NCI-H1694 (cell line): ENCODE measurements at places on chromosomes 1 and 21.

GRCh38 chr1:59180735-59181134 lies 116.2 kb upstream of the FGGY start:
- no peak for DNase-seq

DNA sequence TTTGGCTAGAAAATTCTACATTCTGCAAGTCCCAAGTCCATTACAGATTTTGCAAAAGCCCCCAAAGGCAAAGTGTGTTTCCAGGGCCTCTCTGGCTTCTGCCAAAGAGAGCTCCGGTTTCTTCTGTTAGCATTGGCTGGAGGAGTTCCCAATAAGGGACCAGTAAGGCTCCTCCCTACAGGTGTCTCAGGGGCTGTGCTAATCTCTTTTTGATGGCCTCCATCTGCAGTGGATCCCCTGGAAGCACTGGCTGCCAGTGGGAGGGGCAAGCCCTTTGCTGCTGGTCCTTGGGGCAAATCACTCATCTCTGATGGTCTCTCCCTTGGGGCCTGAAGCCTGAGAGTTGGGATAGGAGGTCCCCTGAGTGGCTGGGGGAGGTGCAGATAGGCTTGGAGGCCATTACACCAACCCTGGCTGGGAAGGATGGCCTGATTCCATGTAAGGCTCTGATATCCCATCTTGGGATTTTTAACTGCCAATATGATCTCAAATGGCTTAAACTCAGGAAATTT lies 89.1 kb upstream of the USP24 start:
- no peak for DNase-seq

- DNase-seq = no peak
Measured at GRCh38 chr1:109134423-109134822, 20.5 kb downstream of the ELAPOR1 start.

GRCh38 chr1:213649373-213649772 lies 338.4 kb upstream of the PROX1 start:
- DNase-seq = no peak

DNA sequence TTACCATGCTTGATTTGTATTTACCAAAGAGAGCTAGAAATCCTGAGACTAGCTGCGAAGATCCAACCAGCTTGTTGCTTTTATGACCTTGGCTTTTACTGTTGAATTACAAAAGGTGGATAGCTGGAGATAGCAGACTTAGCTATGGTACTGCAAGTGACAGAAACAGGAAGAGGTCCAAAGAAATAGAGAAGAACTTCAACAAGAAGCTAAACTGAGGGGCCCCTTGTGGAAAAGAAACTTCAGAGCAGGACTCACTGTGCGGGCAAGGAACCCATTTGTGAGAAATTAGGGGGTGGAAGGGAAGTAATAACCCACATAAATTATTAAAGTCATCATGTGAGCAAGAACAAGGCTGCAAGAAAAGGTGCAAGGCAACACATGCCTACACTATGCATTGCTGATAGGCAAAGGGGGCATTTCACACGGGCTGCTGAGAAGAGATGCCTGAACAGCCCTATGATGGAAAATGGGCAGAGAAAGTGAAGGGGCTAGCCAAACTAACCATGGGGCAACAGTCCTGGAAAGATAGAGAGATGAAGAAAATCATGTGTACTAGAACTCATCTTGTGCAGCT lies 116.6 kb upstream of the PRDX6 start:
- no peak for DNase-seq

GRCh38 chr1:75785320-75785982 lies 605 bp upstream of the RABGGTB start:
- no peak for DNase-seq

GRCh38 chr1:158084336-158084735 lies 90.9 kb downstream of the KIRREL1 start:
- DNase-seq = no peak

DNA sequence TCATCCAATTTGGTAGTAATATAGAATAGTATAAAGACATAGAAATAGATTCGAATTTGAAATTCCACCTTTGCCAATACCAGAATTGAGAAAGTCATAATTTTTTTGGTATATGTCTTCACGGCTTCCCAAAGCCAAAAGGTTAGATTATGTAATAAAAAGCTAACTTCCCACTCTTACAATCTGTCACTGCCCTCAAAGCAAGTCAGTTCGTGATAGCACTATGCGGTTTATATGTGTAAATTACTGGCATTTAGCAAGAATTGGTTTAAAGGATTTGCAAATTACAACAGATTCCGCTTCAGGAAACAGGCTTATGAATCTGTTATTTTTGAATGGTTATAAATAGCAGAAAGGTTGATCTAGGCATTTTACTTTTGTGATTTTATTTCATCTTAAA lies 679.4 kb upstream of the ADGRL2 start:
- DNase-seq = no peak

- no peak for DNase-seq
Measured at GRCh38 chr1:201707656-201708055, 121.3 kb upstream of the IPO9 start.

GRCh38 chr21:30234643-30235042 lies 18.7 kb upstream of the CLDN8 start:
- no peak for DNase-seq

- DNase-seq = no peak
Measured at GRCh38 chr1:26785611-26786436, 1.9 kb upstream of the PIGV start.

DNA sequence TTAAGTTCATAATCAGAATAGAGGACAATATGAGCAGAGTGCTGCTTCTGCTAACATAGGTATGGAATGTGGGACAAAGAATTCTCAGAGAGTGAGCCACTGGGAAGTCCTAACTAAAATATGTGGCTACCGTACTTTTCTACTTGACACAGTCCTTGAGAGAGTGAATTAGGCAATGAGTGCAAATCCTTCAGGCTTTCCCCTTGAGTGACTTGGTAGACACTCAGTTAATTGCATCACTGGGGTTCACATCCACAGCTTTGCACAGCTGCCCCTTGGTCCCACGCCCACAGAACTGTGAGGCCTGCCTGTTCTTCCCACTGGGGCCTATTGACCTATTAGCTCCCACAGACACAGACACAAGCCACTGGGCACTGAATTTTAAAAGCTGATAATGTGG lies 40.5 kb upstream of the PAXBP1 start:
- DNase-seq = no peak

DNA sequence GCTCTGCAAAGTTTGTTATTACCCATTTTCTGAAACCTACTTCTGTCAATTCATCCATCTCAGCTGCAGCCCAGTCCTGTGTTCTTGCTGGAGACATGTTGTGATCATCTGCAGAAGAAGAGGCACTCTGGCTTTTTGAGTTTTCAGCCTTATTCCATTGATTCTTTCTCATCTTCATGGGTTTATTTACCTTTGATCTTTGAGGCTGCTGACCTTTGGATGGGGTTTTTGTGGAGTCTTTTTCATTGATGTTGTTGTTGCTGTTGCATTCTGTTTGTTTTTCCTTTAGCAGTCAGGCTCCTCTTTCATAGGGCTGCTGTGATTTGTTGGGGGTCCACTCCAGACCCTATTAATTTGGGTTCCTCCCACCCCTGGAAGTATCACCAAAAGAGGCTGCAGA lies 164.3 kb downstream of the FCRL5 start:
- no peak for DNase-seq

GRCh38 chr21:31977816-31978215 lies 105.0 kb downstream of the HUNK start:
- DNase-seq = no peak

- DNase-seq = no peak
Measured at GRCh38 chr1:17907999-17908398, 152.9 kb downstream of the ACTL8 start.

- DNase-seq = no peak
Measured at GRCh38 chr1:107051266-107051665, 5.2 kb upstream of the PRMT6 start.

DNA sequence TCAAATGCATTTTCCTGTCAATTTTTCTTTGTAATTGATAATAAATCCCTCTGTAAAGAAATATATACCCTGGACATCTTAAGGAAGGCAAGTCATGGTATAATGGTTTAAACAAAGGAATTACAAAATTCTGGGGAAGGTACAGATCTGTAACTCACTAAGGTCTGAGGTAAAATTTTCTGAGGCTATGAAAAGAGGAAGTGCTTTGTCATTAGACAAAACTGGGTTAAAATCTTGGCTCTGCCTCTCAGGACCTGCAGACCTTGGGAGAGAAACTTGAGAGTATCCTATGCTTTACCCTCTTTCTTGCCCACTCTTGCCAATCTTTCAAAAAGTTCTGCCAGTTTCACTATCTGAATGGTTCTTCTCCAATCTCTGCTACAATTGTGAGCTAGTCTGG lies 26.8 kb upstream of the BEND5 start:
- no peak for DNase-seq

- DNase-seq = no peak
Measured at GRCh38 chr1:198019126-198019525, 102.0 kb downstream of the LHX9 start.

GRCh38 chr1:212612041-212612961 lies 3.7 kb downstream of the ATF3 start:
- DNase-seq = no peak

DNA sequence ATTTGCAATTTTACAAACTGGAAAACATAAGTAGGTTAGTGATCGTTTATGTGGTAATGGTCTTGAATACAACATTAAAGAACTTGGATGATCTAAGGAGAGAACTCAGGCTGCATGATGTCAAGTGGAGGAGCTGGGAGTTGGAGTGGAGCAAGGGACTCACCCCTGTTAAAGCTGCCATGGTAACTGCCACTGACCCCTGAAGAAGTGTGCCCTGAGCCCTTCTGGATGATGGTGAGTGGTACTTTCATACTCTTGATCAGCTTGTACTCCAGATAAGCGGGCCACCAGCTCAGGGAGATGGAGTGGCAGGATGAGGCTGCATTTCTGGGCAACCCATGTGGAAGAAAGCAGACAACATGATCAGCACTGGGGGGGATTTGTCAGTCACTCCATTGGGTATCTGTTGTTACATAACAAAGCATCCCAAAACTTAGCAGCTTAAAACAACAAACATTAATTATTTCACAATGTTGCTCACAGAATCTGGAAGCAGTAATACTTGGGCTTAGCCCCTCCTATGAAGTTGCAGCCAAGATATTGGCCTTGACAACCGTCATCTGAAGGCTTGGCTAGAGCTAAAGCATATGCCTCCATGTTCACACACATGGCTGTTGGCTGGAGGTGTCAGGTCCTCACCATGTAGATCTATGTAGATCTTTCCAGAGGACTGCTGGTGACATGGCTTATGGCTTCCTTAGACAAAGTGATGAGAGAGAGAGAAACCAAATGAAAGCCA lies 213.8 kb downstream of the DUSP10 start:
- no peak for DNase-seq

GRCh38 chr1:36607263-36607651 lies 124.5 kb upstream of the CSF3R start:
- no peak for DNase-seq

- DNase-seq = no peak
Measured at GRCh38 chr1:41344708-41345159, 16.5 kb upstream of the FOXO6 start.

GRCh38 chr1:211891708-211892107 lies 61.1 kb upstream of the LPGAT1 start:
- DNase-seq = no peak

DNA sequence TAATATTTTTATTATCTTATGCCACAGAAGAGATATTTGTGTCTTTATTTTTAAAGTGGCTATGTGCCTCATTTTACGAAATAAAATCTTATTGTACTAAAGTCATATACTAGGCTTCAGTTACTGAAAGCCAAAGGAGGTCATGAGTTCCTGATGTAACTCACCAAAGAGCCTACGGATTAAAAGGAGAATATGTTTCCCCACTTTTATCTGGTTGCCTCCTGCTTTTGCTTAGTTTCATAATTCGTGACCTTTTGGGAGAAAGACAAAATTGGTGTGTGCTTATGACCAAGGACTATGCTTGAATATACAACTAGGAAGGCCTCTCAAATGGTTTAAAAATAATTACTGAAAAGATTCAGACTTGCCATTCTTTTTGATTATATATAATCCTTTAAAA lies 18.2 kb upstream of the AHCTF1 start:
- no peak for DNase-seq

GRCh38 chr1:1407636-1408318 lies 684 bp upstream of the MRPL20 start:
- DNase-seq = no peak

GRCh38 chr1:236681219-236681618 lies 5.1 kb upstream of the ACTN2 start:
- no peak for DNase-seq

GRCh38 chr1:156091610-156092009 lies 9.3 kb upstream of the MEX3A start:
- no peak for DNase-seq

GRCh38 chr1:236800002-236800620 lies 5.0 kb downstream of the MTR start:
- DNase-seq = no peak

- no peak for DNase-seq
Measured at GRCh38 chr1:72483846-72484357, 201.6 kb upstream of the NEGR1 start.

DNA sequence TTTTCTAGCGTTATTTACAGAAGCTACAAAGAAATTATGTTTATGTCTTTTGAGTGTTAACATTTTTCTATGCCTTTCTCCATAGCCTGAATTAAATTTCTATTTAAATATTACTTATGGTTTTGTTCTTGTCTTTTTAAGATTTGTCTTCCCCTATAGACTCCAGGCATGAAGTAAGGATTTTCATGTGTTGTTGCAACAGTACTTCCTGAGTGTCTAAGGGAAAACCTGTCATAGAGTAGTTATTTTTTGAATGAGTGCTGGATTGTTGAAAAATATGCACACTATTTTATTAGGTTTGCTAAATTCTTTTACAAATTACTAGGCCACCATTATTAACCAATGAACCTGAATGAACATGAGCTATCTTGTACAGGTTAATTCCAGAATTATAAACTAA lies 27.1 kb downstream of the SAMSN1 start:
- no peak for DNase-seq

GRCh38 chr1:233240829-233241682 lies 54.5 kb downstream of the PCNX2 start:
- DNase-seq = peak; percentile 57

- no peak for DNase-seq
Measured at GRCh38 chr1:16017461-16018303, at the start of gene HSPB7. HSPB7 (minus strand) TSS chr1:16018043; CDS start chr1:16017963, 80 bp downstream.

GRCh38 chr1:103112546-103112945 lies 4.2 kb upstream of the COL11A1 start:
- no peak for DNase-seq

- no peak for DNase-seq
Measured at GRCh38 chr1:66223681-66224080, 310.3 kb upstream of the SGIP1 start.
